PC-9 (cell line): ENCODE measurements at places on chromosomes 12 and 14. TPM values are rescaled to one million over a fixed set of nuclear protein-coding genes. Genes with fewer than 3 reads are reported as not detected.

GRCh38 chr12:100927826-100928225 is 133.2 kb downstream of the ANO4 start:
- DNase-seq, result no peak

- no peak for DNase-seq
Observed at GRCh38 chr12:112096070-112096469, 12.5 kb downstream of the NAA25 start.

DNA sequence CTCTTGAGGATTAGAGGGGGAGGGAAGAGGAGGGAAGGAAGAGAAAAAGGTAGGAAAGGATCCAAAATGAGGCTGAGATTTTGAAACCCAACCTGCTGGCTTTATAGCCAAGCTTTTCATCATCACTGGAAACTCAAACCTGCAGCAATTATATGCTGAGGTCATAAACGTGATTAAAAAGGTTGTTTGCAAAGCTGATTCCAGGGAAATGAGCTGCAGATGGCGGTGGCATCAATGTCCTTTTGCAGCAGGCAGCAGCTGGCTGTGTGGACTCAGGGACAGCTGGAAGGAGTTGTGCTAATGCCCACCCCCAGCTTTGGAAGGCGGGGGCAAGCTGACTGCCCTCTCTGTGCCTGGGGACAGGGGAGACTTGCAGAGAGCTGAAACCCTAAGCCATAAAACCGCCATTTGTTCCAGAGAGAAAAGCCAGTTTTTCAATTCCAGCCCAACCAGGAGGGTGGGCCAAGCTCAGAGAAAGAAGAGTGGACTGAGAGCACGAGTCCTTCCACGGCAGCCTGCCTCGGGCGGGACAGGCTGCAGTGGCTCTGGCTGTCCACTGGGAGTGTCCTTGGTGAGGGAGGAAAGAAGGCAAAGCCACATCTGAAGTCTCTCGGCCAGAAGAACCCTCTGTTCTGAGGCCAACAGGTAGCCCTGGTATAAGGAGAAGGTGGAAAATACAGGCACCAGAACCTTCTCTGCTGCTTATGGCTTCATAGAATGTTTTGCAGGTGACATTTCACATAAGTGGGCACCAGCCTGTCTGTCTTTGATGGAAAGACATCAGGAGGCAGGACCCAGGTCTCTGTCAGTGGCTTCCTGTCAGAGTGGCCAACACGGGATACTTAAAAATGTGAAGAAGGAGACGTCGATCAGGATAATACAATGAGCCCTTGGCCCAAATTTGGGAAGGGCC is 90.7 kb downstream of the SINHCAF start:
- DNase-seq, result peak; percentile 46

GRCh38 chr12:19447386-19447785 is 8.1 kb downstream of the AEBP2 start:
- no peak for DNase-seq

DNA sequence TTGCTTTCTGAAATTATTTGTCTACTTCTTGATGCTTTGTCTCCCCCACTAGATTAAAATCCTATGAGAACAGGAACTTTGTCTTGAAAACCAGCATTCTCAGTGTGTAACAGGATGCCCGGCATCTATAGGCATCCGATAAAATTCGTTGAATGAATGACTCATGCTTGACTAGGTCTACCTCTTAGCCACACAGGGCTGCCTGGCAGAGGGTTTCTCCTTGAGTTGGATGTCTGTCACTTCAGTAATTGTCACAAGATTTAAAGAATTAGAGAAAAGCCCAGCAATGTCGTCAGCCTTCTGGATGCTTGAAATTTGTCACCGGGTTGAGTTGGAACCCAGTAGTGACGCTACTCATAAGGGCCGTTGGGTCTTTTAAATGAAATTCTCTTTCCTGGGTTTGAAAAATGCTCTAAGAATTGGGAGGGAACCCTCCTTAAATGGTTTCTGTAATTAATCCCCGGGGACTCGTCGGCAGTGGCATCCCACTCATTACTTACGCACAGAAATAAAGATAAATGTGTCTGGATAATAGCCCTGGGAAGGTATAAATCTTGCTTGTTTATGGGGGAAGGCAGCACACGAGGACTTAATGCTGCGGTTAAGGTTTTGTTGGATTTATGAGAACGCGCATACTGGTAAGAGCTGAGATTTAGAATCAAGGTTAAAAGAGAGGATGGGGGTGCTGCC is 194.1 kb downstream of the AACS start:
- DNase-seq, result no peak

DNA sequence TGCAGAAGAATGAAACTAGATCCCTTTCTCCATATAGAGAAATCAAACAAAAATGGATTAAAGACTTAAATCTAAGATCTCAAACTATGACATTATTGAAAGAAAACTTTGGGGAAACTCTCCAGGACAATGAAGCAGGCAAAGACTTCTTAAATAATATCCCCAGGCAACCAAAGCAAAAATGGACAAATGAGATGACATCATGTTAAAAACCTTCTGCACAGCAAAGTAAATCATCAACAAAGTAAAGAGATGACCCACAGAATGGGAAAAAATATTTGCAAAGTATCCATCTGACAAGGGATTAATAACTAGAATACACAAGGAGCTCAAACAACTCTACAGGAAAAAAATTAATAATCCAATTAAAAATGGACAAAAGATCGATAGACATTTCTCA is 101.0 kb downstream of the RALGAPA1 start:
- DNase-seq, result no peak

- DNase-seq, result no peak
Observed at GRCh38 chr14:80323038-80323665, 111.8 kb upstream of the DIO2 start.

DNA sequence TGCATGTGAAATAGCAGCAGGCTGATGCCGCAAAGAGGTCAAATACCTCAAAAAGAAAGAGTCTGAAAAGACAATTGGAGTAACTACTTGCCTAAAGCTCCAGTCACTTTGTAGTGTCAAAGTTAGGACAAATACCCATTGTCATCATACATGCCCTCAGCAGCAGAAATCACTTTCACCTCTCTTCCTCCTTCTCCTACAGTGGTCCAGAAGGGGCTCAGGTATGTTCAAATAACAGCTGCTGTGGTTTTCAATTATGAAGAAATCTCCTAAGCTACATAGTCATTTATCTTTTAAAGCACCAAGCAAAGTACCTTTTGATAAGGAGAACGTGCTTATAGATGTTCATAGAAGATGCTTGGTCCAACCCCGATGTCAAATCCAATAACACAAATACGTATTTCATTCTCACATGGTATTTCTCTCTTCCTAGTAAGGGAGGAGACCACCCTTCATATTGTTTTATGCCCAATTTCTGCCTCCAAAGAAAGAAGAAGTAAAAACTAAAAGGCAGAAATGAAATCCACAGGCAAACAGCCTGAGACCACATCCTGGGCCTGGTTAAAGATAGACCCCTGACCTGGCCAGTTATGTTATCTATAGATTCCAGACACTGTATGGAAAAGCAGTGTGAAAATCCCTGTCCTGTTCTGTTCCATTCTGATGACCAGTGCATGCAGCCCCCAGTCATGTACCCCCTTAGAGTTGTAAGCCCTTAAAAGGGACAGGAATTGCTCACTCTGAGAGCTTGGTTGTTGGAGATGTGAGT is 23.7 kb downstream of the GYS2 start:
- DNase-seq, result no peak

GRCh38 chr14:29220566-29220965 is 454.0 kb downstream of the FOXG1 start:
- DNase-seq, result no peak

GRCh38 chr12:129119537-129119936 is 266.3 kb downstream of the GLT1D1 start:
- no peak for DNase-seq

- DNase-seq, result no peak
Observed at GRCh38 chr12:4224206-4224889, 49.2 kb upstream of the CCND2 start.

GRCh38 chr12:89479982-89480381 is 44.6 kb downstream of the GALNT4 start:
- DNase-seq, result no peak

- DNase-seq, result peak; percentile 71
Observed at GRCh38 chr14:70972107-70972976, 65.1 kb downstream of the PCNX1 start.

DNA sequence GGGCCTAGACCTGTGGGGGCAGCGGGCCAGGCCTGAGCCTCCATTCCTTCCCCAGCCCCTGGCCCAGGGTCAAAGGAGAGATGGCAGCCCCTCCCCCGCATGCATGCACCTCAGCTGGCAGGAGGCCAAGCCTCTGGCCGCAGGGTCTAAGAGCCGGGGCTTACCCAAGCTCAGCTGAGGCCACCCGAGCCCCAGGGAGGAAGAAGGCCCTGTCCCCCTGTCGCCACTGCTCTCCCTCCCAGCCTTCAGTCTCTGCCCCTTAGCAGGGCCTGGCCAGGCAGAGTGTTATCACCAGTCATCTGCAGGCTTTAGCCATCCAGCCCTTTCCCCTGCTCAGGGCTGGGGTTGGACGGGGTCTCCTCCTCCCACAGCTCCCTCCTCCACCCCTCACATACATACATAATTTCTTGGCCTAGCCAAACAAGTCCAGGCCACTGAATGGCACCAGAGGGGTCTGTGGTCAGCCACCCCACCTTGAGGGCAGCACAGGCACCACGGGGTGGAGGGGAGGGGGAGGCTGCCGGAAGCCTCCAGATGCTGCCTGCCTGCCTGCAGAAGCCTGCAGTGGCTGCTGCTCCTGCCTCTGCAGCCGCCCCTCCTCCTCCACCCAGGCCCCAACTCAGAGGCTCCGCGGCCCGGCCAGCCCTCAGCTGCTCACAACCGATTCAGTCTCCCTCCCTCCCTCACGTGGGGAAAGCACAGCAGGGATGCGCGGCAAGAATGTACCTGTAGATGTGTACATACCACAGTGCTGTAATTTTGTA is 22.8 kb downstream of the RAB35 start:
- no peak for DNase-seq

GRCh38 chr14:34329301-34329700 is 132.7 kb downstream of the SPTSSA start:
- DNase-seq, result no peak

- peak; percentile 32 for DNase-seq
Observed at GRCh38 chr12:104387190-104387589, 69.6 kb upstream of the CHST11 start.

DNA sequence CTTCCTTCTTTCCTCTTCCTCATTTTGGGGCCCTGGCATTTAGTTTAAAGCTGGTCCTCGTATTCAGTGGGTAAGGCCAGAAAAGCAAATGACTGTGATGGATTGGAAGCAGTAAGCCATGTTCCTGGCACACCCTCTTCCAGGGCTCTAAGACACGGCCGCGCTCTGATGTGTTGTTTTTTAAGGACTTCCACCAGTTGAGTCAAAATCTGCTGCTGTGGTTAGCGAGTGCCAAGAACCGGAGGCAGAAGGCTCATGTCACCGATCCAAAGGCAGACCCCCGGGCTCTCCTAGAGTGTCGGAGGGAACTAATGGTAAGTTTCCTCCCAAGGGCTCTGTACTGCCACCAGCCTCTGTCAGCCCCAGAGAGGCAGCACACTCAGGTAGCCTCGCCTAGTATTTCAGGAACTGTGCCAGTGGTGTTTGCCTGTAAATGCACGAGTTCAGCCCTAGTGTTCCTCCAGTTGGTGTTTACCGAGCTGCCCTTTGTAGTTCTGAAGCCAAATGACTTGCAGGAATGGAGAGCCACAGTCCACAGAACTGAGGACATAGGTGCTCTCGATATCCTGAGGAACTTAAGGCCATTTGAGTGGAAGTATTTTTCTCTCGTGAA is 72.7 kb downstream of the ESR2 start:
- no peak for DNase-seq

DNA sequence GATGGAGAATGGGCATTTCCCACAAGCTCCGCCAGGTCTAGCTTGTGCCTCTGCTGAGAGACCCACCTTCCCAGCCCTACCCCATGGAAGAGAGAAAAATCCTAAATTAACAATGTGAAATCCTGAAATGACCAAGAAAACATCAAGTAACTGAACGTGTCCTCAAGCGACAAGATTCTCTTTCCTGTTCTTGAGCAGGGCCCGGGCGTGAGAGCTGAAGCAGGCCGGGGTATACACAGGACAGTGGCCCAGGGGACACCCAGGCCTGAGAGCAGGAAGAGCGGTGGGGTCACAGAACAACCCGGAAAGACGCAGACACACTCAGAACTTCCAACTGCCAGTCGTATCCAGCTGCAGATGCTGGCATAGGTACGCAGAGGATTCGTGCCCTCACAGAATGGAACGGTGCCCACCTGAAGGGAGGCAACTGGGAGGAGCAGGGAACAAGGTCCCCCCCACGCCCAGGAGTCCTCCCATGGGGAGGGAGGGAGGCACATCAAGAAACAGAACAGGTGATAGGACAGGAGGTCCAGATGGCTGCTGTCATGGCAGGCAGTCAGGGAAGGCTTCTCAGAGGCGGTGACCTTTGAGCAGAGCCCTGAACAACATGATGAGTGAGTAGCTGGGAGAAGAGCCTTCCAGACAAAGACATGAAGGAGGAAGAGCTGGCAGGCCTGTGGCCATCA is 9.1 kb downstream of the RIMBP2 start:
- no peak for DNase-seq

- DNase-seq, result no peak
Observed at GRCh38 chr14:78278464-78279250, 108.5 kb downstream of the NRXN3 start.

DNA sequence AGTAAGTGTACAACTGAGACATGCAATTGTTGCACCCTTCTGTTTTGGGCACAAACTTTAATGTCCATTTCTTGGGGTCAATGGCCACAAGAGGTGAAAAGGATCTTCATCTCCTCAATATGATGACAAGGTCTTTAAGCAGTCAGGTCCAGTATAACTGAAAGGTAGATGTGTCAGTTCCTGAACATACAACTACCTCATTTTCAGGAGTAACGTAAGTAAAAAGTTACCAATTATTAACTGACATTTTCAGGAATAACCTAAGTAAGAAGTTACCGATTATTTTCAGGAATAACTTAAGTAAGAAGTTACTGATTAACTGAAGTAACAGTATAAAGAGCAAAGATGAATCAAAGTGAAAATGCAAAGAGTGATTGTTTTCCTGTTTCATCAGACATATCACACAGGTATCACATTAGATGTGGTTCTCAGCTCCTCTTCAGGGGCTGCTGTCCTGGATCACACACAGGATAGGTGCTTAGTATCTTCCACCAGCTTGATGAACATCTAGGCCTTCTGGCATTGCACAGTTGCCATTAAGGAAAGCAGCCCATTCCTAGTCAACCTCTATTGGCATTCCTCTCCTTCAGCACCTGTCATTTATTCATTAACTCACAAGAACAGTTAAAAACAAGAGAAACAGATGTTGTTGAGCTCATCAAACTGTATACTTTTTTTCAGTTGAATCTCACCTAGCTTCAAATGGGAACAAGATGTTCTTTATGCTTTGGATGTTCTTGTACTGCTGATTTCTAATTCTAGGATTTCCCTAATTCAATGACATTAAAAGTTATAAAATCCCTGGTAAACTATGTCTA is 200.0 kb downstream of the FOXG1 start:
- no peak for DNase-seq

GRCh38 chr12:12456637-12457036 is 99.8 kb downstream of the BORCS5 start:
- DNase-seq, result no peak

- DNase-seq, result no peak
Observed at GRCh38 chr14:44812672-44813071, 149.1 kb downstream of the KLHL28 start.

Gene LRFN5
- total RNA-seq, result not detected in 2 replicates

Gene TAS2R13
- total RNA-seq, result 1.9 and 2.6 TPM in 2 replicates

Gene PMCH
- total RNA-seq, result not detected in 2 replicates

Gene LYZ
- not detected in 2 replicates for total RNA-seq

Gene EXOC5
- 38.2 and 51.0 TPM in 2 replicates for total RNA-seq

Gene KCNMB4
- total RNA-seq, result 6.3 and 6.7 TPM in 2 replicates

Gene RSRC2
- 61.2 and 64.5 TPM in 2 replicates for total RNA-seq

Gene CLECL1
- total RNA-seq, result not detected in 2 replicates

Gene P2RX7
- total RNA-seq, result 2.2 and 3.2 TPM in 2 replicates

Gene LTBP2
- total RNA-seq, result 121 and 124 TPM in 2 replicates
